Hematopoietic multipotent progenitor cell treated with erythropoietin and hydrocortisone succinate and interleukin-3 and kit ligand, for 17 days (in vitro differentiated cells): ENCODE measurements at places on chromosomes 6 and 20.

- no peak for DNase-seq
Measured at GRCh38 chr6:14306151-14306906, 188.8 kb downstream of the CD83 start.

GRCh38 chr6:46015119-46015968 is at the start of gene CLIC5:
Gene CLIC5 (minus strand): TSS chr6:46015860. CDS start chr6:46015542, 318 bp downstream.
- DNase-seq: no peak

DNA sequence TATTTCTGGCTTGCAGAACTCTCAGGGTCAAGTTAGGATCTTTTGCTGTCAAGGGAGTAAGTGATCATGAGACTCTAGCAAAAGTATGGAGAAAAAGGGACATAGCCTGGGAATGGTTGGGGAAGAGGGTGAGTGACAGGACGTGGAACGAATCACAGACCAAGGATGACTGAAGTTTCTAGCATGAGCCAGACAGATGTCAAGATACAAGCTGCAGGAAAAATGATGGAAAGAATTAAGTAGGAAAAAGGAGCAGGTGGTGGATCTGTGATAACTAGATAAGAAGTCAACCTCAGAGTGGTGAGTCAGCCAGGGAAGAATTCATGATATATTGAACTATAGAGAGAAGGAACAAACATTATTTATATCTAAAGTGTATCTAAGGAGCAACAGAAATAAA is 159.8 kb upstream of the SYNDIG1 start:
- no peak for DNase-seq

DNA sequence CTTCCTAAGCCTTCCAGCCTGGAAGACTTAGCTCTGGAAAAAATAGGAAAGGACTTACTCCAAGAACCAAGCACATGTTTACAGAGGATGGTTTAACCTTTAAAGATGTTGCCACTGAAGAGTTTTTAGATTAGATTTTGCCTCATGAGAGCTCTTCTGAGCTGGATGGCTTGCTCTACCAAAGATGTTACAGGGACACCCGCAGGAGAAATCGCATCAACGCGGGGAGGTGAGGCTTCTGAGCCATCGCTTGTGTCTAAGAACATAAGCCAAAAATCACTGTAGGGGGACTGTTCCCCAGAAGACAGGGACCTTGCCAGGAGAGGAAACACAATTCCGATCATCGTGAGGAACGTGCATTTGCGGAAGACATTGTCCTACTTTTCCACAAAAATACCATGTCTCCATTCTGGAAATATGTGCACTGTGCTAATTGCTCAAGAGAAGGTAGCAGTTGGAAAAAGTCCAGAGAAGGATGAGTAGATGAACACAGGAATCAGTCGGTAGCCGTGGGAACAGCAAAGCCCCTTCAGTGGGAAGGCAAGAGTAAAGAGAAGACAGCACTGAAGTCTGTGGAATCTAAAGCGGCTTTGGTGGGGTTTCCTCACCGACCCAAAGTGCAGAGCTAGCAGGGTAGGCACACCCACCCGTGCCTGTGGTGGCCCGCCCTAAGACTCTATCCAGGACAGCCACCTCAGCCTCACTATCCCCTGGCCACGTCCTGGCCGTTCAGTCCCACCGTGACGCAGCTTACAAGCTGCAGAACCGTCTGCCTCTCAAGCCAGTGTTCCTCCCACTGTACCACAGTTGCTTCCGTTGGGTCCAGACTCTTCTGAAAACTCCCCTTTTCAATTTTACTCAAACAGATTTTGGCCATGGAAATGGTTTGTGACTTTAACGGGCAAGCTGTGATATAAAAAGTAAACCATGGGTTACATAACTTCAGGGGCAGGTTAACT is 334.8 kb downstream of the NRN1 start:
- DNase-seq: no peak

DNA sequence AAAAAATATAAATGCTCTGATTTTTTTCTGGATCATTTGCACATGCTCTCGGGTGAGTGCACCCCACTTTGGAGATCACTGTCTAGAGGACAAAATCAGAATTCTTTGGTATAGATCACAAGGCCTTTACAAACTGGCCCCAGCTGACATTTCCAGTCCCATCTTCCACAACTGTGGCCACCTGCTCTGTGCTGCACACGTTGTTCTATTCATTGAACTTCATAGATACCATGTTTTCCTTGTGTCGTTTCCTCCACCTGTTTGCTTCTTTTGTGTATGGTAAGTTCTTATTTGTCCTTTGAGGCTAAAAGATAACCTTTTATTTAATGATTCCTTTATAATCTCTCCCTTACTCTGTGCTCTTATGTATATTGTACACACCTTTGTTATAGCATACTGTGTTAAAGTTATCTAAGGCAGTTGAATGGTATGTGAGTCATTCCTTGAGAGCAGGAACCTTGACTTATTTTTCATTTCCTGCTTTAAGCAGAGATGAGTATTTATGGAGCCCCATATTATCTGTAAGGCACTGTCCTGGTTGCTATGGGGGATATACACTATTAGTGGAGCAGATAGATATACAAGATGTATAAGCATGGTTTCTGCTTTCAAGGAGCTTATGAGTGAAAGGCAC is 12.0 kb upstream of the SLC17A5 start:
- no peak for DNase-seq

- DNase-seq: no peak
Measured at GRCh38 chr6:126957721-126958120, 160.8 kb upstream of the RSPO3 start.
